Activated CD4-positive, alpha-beta T cell treated with anti-CD3 and anti-CD28 coated beads, Interleukin-2, amount 50 U/mL, for 48 hours (primary cell): ENCODE measurements at places on chromosomes 2 and 18.

GRCh38 chr2:9313443-9313842 lies 106.8 kb downstream of the ASAP2 start:
- no peak for DNase-seq

DNA sequence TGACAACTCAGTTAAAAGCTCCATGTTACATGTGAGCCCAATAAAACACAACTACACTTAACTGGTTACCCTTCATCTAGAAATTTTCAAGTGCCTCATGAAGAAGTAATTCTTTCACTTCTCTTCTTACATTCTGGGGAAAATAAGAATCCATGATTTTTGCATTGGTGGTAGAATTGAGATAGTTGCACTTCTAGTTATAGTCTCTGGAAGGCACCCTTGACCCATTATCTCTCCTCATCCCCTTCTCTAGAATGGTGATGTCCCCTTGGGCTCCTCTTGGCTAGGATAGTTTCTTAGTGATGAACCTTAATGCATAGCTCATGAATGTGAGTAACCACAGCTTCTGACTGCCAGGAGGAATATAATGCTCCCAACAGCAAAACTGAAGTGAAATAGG lies 3.6 kb downstream of the LGALSL start:
- no peak for DNase-seq

- DNase-seq = no peak
Observed at GRCh38 chr18:74906184-74906583, 302.8 kb downstream of the PTGR3 start.

- DNase-seq = no peak
Observed at GRCh38 chr2:39264733-39265132, 21.0 kb upstream of the CDKL4 start.

DNA sequence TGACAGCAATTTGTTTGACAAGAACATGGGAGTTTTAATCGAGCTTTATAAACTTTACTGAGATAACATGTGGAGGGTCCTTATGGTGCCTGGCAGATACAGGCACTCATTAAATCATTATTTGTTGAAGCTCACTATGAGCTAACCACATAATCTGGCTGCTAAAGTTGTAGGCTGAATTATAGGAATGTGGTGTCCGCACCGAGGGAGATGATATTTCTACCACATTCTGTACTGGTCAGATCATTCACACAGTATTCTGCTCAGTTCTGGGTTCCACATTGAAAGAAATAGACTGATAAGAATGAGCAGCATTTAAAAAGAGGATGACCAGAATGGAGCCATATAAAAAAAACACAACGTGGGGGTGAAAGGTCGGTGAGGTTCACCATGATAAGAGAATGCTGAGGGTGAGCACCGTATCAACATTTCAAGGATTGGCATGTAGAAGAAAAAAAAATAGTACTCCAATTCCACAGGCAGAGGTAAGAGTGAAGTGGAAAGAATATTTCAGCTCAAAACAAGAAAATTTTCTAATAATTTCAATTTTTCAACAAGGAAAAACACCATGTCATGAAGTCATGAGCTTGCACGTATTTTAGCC lies 54.4 kb downstream of the TMEFF2 start:
- DNase-seq = no peak

DNA sequence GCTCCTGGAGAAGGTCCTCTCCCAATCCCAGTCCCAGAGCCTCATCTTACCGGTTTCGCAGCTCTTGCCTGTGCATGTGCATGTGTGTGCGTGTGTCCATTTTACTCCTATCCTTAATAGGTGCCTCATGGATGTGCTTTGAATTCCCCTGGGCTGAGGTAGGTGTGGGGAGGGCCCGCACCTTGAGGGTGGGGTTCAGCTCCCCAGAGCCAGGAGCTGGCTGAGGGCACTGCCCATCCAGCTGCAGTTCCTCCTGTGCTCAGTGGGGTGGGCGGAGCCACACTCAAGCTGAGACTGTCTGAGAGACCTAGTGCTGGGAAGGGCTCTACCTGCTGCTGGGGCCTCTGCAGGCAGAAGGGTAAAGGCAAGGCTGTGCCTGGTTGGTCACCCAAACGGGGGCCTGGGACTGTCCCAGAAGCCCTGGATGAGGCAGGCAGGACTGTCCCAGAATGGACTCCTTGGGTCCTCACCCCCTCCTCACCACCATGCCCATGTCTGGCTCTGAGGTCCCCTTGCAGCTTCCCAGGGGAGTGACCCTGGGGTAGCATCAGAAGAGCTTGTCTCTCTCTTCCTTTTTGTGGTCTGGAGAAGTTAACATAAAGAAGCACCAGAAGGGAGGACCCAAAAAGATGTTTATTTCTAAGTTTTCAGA lies 8.9 kb downstream of the GDF7 start:
- DNase-seq = no peak

DNA sequence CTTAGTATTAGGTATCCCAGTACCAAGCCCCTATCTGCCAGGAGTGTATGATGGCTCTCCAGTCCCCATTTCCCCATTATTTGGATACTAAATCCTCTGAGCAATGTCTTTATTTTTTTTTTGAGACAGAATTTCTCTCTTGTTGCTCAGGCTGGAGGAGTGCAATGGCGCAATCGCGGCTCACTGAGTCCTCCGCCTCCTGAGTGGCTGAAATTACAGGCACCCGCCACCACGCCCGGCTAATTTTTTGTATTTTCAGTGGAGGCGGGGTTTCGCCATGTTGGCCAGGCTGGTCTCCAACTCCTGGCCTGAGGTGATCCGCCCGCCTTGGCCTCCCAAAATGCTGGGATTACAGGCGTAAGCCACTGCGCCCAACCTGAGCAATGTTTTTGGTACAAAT lies 3.6 kb upstream of the PHLPP1 start:
- DNase-seq = no peak

- no peak for DNase-seq
Observed at GRCh38 chr18:61651145-61651879, 241.5 kb downstream of the RNF152 start.

DNA sequence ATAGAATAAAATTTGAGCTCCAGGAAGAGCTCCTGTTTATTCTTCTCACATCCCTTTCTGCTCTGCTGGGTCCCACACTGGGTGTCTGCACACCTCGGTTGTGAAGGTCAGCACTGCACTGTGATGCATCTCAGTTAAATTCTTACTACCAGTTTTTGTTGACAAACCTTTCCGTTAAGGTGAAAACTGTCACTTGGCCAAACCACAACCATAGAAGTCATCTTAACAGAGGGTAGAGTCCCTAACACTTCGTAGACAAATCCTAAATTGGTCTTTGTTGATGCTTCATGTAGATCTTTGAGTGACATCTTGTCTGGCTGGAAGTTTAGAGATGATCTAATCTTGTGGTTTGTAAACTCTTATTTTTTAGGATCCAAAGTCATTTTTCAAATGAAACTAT lies 167.4 kb upstream of the MAP3K20 start:
- no peak for DNase-seq

DNA sequence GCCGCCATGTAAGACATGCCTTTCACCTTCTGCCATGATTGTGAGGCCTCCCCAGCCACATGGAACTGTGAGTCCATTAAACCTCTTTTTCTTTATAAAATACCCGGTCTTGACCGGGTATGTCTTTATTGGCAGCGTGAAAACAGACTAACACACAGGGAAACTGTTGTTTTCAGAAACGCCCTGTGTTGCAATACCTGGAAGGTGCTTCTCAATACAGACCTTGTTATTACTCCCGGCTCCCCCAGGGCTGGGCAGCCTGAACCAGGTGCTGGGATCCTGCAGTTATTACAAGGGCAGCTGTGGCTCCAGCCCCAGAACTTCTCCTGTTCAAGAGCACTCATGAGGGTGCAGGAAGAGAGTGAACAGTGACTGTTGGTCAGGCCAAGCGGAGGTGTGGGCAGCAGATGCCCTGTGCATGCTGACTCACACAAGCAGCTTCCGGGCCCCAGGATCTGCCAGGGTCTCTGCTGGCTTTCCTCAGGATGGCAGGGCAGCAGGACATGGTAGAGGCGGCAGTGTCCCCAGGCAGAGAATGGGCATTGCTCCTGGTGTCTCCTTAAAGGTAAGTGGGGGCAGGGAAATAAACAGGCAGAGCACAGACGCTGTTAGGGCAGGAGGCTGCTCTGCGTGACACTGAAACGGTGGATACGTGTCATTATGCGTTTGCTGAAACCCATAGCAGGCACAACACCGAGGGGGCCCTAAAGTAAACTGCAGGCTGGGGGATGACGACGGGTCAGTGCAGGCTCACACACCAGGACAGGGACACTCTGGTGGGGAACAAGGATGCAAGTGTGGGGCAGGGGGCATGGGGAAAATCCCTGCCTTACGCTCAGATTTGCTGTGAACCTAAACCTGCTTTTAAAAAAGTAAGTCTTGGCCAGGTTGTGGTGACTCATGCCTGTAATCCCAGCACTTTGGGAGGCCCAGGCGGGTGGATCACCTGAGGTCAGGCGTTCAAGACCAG lies 89.1 kb downstream of the NDUFA10 start:
- no peak for DNase-seq

DNA sequence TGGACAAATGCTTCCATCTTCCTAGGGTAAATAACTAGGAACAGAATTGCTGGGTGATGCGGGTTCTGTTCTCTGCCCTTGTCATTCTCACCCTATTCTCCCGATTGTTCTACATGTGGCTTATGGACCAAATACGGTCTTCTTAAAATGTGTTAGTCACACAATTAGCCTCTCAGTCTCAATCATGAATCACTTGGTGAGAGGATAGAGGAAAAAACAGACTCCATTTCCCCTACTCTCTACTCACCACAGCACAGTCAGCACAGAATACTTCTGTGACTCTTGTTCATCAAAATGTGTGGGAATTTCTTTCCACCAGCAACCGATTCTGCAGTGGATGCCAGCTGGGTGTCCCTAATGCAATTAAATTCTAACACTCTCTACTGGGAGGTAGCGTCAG lies 125.2 kb downstream of the SH3BP4 start:
- no peak for DNase-seq

DNA sequence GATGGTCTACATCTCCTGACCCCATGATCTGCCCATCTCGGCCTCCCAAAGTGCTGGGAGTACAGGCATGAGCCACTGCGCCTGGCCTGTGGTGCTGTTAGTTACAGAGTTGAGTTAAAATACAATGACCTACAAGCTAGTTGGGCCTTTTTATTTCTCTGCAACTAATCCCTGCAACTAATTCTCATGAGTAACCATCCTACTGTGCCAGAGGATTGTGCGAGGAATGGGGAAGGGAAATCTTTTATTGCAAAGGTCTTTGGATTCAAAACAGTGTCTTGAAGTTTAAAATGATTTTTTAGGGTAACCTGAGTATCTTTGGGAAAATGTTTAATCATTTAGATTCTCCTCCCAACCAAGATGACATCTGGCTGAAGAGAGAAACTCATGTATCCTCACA lies 88.8 kb upstream of the RMDN2 start:
- DNase-seq = no peak

GRCh38 chr2:17805717-17806363 lies 10.4 kb upstream of the MSGN1 start:
- no peak for DNase-seq

DNA sequence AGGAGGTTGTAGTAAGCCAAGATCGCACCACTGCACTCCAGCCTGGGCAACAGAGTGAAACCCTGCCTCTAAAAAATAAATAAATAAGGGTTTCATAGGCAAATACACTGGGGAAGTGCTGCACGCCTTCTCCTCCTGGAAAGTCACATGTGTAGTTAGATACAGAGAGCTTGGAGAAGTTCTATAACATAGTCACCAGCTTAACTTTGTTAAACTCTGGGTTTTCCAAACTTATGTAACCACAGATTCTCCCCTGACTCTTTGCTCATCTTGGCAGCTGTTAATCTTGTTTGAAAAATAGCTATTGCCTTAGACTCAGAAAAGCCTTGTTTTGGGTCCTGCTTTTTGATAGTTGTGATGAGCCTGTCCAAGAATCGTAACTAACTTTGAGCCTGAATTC lies 25.2 kb downstream of the KIAA2012 start:
- no peak for DNase-seq

GRCh38 chr2:88159481-88159880 lies 10.7 kb upstream of the THNSL2 start:
- no peak for DNase-seq

DNA sequence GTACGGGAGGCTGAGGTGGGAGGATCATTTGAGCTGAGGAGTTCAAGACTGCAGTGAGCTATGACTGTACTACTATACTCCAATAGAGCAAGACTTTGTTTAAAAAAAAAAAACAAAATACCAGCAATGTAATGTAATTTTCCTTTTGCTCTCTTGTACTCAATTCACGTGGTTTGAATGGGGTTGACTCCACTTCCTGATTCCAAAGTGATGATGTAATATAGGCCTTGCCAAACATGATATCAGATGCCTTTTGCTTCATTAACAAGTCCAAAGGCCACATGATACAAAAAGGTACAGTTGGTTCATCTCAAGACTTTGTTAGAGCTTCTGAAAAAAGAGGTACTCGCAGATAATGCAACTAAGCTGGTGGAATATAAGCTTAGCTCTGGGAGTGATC lies 321.8 kb downstream of the ZEB2 start:
- DNase-seq = no peak

DNA sequence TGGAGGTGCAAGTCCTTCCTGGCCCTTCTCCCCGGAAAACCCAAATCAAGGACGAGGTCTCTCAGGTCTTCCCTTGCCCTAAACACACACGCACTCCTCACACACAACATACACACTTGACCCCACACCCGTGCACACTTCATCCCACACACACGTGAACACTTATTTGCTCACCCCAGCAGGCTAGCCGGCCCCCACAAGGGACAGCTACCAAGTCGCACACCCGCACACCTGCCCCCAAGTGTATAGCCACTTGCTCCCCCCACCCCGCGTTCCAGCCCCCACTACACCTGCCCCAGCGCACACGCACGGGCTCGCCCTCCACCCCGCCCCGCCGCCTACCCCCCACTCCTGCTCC lies 359 bp downstream of the TGFBRAP1 start:
- DNase-seq = peak; percentile 4

DNA sequence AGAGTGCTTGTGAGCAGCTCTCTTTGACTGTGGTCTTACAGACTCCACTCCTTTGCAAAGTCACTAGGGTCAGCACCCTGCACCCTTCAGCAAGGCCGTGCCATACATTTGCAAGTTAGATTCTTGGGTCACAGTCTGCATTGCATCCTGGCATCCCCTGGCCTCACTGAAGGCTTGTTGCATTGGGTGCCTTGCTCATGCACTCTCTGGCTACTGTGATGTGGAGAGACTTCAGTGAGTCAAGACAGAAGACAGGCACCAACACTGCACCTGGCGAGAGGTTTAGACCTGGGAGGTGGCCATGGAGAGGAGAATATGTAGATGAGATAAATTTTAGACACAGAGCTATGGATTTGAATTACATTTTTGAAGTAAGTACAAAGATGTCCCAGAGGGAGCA lies 146.4 kb upstream of the COPS8 start:
- DNase-seq = no peak

GRCh38 chr2:204024503-204024902 lies 87.9 kb downstream of the ICOS start:
- DNase-seq = no peak

GRCh38 chr2:102736410-102737409 lies 25.1 kb upstream of the TMEM182 start:
- peak; percentile 88 for DNase-seq

- no peak for DNase-seq
Observed at GRCh38 chr2:239190921-239191885, 209.6 kb downstream of the HDAC4 start.

GRCh38 chr2:35822716-35823115 lies 532.9 kb upstream of the CRIM1 start:
- DNase-seq = no peak
